Right kidney (tissue), 9 donors: ENCODE measurements at places on chromosomes 11 and 22.

DNA sequence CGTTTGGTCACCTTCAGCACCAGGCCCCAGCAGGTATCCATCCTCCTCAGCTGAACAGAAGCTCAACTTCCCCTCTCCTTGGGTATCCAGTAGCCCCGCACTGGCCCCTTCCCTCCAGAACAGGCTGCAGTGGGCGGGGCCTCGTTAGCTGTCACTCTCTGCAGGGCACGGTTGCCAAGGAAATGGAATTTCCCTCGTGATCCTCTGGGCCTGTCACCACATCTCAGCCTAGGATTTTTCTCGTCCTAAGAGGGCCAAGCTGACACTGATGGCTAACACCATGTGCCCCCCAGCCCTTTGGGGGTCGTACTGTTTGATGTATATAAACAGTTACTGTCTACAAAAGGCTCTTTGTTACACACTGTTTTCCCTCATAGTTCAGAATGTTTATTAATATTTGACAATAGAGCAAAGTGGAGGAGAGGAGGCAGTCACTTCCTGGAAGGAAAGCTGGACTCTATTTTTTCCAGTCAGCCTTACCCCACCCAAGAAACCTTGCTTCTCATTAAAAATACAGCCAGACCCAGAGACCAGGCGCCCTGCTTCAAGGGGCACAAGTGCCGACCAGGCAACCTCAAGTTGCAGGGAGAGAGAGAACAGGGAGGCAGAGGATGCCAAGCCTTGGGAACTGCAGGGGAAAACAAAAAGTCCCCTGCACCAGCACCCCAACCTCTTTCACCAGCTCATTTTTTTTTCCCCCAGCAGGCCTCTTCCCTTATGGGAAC, 44.5 kb downstream of the FEZ1 start:
- DNase-seq, result peak; percentile 49

GRCh38 chr11:8167796-8168195, 1.0 kb downstream of the RIC3 start:
- no peak for DNase-seq

DNA sequence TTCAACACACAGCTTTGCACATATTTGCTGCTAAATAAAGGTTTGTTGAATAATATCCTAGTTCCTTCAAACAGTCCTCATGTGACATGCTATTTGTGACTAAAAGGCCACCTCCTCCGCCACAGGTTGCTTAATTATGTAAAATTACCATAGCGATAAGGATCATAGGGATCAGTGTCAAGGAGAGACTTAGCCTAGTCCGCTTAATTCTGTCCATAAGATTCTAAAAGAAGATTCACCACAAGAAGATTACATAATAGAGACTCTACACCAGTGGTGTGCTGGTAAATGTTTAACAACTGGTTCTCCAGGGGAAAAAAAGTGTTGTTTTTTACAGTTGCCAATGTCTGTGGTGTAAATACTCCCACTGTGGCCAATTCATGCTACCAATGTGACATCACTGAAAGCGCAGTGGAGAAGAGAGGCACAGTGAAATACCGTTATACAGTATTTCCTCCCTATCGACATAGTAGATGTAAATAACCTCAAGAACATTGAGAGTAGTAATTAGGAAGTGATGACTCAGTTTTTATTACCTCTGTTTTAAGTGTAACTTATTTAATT, 4.2 kb upstream of the CHRDL2 start:
- no peak for DNase-seq

DNA sequence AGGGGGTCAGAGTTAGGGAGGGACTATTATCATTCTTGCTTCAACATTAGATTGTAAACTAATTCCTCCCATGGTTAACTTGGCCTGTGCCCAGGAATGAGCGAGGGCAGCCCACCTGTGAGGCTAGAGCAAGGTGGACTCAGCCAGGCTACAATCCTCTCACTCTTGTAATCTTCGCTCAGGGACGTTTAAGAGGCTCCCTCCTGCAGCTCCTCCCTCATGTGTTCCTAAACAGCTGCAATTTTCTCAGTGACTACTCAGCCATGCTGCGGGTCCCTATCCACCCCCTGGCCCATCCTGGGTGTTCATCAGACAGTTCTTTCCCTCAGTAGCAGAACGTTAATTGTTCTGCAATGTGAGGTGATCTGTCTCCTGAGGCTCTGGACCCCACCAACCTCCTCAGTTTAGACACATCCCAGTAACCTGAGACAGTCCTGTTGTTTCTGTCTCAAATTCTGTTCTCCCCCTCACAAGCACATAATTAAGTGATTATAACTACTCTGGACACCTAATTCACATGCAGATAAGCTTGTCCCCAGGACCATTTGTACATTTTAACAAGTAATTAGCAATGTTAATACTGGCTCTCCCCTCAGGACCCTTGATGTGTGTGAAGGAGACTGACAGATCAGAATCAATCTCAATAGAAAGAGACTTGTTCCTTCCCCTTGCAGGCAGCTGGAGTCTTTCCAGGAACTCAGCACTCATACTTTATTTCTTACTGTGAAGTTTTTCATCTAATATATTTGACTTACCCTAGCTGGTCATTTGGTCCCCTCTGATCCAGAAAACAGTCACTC, 337.2 kb upstream of the B3GAT1 start:
- no peak for DNase-seq

GRCh38 chr11:118883368-118884071, at the start of gene CXCR5:
Gene CXCR5, plus strand, starts transcription at chr11:118883892. Its CDS starts 50 bp downstream, at chr11:118883942.
- DNase-seq, result no peak

DNA sequence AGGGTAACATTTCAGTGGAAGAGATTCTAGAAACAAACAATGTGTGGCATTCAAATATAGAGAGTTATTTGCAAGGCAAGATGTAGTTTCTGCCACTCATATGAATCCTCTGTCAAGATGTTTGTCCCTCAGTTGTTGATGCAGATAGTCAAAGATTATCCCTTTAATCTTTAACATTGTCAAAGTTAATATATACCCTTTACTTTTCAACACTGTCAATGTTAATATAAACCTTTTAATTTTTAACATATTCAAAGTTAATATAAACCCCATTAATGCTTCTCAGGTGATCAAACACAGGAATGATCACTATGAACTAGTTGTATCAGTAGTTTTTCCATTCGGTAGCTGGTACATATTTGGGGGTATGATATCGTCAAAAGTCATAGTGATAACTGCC, 51.9 kb upstream of the PICALM start:
- DNase-seq, result no peak

GRCh38 chr11:126444072-126444471, 88.6 kb downstream of the ST3GAL4 start:
- DNase-seq, result no peak

GRCh38 chr11:117099696-117100095, 1.5 kb upstream of the SIK3 start:
- no peak for DNase-seq

- DNase-seq, result peak; percentile 68
Measured at GRCh38 chr11:118605116-118605867, 2.1 kb upstream of the PHLDB1 start.

GRCh38 chr11:71068963-71069362, 183.4 kb downstream of the SHANK2 start:
- DNase-seq, result no peak

- DNase-seq, result no peak
Measured at GRCh38 chr11:133526790-133527189, 5.5 kb downstream of the OPCML start.

DNA sequence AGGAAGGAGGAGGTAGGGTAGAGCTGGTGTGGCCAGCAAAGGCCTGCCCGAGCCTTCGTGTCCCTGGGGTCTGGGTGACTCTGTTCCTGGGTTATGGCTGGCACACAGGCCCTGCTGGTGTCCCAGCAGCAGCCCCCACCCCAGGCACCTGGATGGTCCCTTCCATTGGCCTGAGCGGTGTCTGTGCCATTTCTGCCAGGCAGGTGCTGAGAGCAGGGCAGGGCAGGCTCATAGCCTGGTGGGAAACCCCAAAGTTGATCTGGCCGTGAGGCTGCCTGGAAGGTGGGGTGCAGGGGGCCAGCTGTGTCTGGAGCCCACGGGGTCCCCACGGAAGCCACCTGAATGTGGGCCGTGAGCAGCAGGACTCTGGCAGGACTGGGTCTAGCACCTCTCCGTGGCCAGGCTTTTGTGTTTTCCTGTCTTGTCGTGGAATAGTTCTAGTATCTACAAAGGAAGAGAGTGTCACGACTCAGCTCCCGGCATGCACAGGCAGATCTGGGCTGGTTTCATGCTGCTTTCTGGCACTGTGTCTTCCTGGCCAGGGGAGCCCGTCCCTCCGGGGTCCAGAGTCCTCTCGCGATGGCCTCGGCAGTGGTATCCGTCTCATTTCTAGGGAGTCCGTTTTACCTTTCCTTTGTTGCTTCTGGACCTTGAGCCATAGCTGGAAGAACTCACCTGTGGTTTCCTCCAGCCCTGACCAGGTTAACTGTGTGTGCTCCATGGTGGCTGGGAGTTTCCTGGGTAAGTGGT, 83.7 kb downstream of the KCNQ1 start:
- no peak for DNase-seq

- DNase-seq, result no peak
Measured at GRCh38 chr11:85042361-85042760, 584.8 kb downstream of the DLG2 start.
